NCI-H1105 treated with DMSO at 0.1 percent for 48 hours (cell line): ENCODE measurements at places on chromosomes 4 and X.

DNA sequence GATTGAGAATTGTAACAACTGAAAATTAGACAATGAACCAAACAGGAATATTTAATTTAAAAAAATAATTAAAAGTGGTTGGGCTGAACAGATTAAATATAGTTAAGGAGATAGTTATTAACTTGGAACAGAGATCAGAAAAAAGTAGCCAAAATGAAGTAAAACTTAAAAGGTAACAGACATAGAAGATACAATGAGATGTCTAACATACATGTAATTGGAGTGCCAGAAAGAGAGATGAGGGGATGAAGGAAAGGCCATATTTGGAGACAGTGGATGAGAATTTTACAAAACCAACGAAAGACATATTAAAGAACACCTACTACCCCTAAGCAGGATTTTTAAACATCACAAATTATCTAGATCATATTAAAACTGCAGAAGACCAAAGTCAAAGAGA, 8.0 kb downstream of the TBC1D9 start:
- DNase-seq, result no peak

- no peak for DNase-seq
Observed at GRCh38 chrX:133482056-133482952, 67.0 kb upstream of the GPC4 start.

- no peak for DNase-seq
Observed at GRCh38 chr4:531076-531475, 32.1 kb downstream of the PIGG start.

- no peak for DNase-seq
Observed at GRCh38 chrX:101411984-101412383, 4.0 kb downstream of the HNRNPH2 start.

DNA sequence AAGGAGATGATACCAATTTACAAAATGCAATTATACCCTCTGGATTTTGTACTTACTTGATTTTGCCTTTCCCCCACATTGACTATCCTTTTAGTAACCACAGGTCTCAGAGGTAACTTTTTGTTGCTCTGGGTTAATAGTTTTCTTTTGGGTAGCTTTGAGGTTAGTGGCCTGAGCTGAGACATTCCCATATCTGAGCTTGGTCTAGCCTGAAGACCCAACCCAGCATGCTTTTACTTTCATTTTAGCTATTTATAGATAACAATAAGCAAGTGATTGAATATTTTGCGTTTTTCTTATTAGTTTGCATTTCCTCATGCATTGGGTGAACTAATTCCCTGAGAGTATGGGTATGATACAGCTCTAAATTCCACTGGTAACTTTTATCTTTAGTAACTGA, 11.8 kb downstream of the HTN1 start:
- no peak for DNase-seq

DNA sequence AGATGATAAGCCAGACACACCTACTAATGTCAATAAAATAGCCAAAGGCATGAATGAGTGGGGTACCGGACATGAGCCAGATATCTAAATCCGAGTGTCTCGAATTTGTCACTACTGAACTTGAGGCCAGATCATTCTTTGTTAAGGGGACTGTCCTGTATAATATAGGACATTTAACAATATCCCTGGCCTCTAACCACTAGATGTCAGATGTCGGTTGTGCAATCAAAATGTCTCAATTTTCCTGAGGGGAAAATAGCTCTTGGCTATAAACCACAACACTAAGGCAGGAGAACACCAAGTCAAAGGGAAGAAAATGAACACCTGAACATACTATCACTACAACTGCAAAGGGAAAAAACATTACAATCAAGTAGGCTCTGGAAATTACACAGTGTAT, 154.5 kb downstream of the GPM6A start:
- no peak for DNase-seq

DNA sequence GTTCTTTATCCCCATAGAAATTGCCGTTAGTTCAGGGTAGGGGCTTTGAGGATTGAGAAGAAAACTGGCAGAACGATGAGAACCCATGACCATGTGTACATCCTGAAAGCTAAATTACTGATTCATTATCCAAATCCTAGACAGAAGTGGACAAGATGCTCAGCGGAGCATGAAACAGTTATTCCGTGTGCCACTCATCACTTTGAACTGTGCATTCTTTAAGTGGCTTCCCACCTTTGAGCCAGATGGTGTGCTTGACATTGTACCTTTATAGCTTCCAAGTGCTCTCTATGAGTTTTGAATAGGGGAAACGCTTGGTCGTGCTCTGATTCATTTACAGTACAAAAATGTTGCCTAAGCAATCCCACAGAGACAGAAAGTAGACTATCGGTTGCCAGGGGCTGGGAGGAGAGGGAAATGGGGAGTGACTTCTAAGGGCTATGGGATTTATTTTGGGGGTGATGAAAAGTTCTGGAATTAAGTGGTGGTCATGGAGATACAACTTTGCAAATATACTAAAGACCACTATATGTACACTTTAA, 100.0 kb downstream of the DOCK11 start:
- DNase-seq, result peak; percentile 65

DNA sequence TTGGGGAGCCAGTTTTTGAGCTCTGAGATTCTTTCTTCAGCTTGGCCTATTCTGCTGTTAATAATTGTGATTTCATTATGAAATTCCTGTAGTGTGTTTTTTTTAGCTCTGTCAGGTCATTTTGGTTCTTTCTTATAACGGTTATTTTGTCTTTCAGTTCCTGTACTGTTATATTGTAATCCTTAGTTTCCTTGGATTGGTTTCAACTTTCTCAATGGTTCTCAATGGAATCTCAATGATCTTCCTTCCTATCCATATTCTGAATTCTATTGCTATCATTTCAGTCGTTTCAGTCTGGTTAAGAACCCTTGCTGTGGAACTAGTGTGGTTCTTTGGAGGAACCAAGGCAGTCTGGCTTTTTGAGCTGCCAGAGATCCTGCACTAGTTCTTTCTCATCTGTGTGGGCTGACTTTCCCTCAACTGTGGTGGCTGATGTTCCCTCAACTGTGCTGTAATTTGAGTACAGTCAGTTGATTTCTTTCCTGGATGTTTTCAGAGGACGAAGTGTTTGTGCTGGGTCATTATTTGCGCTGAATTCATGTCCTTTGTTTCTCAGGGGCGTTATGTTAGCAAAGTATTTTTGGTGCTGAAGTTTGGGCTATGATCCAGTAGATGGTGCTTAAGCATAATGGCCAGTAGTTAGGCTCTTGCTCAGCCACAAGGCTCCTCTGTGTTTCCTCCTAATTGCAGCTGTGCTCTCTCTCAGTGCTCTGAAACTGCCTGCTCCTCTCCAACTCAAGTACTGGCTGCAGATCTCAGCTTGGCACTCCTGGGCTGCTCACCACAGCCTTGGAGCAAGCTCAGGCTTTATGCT, 27.5 kb downstream of the ENPEP start:
- DNase-seq, result no peak

- DNase-seq, result peak; percentile 95
Observed at GRCh38 chr4:172404676-172405075, 591.5 kb downstream of the GALNTL6 start.

- DNase-seq, result no peak
Observed at GRCh38 chrX:37767430-37767829, 12.4 kb upstream of the CYBB start.

GRCh38 chrX:10884246-10884645, 226.9 kb upstream of the HCCS start:
- no peak for DNase-seq

DNA sequence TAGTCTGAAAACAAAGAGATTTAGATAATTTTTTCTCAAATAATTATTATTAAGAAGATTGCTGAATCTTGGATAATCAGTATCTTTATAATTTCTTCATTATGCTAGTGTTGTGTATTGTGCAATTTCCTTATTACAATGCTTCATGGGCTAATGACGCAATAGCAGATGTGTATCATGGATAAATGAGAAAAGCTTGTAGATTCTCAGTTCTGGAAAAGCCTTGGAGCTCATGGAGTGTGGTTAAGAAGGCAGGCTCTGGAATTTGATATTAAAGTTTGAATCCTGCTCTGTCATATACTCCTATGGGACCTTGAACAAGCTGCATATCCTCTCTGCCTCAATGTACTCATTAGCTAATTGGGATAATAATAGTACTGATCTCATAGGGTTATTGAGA, 18.9 kb upstream of the CXCL8 start:
- DNase-seq, result no peak

- no peak for DNase-seq
Observed at GRCh38 chr4:32462944-32463343, 1742.8 kb downstream of the PCDH7 start.

DNA sequence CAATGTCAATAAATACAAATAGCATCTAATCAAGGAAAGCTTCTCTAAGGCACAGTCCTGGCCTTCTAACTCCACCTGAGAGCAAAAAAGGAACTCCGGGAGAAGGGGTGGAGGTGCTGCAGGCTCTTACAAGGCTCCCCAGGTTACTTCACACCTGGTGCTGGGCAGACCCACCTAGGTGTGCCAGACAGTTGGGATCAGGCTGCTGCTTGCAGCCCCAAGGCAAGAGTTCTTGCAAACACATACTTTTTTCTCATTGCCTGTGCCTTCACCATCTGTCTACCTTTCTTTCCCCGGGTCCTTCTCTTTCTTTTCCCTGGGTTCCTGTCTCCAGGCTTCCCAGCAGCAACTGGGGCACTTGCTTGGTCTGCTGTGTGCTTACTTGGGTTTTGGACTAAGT, 81.4 kb upstream of the STIM2 start:
- no peak for DNase-seq

- no peak for DNase-seq
Observed at GRCh38 chrX:17563515-17563914, 173.8 kb upstream of the SCML1 start.

DNA sequence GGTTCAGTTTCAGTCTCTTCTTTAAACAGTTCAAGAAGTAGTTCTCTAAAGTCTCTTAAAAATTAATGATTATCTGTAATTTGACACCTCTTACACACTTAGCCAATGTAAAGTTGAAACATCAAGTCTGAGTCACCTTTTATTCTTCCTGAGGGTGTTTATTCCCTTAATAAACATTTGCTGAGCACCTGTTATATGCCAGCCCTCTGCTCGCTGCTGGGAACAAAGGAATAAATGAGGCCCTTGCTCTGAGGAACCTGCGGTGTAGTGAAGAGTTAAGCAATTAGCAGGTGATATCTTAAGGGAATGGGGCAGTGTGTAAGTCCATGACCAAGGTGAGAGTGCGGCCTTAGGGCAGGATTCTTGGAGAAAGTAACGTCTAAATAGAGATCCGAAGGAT, 5.2 kb upstream of the NDNF start:
- no peak for DNase-seq

- DNase-seq, result peak; percentile 34
Observed at GRCh38 chr4:124710911-124711310, 1.6 kb downstream of the ANKRD50 start.

DNA sequence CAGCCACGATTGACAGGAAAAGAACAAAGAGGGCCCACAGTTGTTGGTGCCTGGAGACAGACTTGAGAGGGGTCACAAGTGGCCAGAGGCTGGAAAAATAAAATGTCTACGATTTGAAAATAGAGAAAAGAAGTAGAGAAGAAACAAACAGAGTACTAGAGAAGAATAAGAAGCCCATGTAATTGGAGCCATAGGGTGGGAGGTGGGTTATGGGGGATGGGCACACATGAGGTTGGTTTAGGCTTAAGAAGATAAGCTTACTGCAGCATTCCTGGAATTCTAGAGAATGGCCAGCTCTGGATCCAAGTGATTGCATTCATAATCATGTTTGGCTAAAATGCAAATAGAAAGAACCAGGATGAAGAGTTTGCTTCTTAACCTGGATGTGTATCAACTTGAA, 210.7 kb downstream of the MAML3 start:
- DNase-seq, result no peak

DNA sequence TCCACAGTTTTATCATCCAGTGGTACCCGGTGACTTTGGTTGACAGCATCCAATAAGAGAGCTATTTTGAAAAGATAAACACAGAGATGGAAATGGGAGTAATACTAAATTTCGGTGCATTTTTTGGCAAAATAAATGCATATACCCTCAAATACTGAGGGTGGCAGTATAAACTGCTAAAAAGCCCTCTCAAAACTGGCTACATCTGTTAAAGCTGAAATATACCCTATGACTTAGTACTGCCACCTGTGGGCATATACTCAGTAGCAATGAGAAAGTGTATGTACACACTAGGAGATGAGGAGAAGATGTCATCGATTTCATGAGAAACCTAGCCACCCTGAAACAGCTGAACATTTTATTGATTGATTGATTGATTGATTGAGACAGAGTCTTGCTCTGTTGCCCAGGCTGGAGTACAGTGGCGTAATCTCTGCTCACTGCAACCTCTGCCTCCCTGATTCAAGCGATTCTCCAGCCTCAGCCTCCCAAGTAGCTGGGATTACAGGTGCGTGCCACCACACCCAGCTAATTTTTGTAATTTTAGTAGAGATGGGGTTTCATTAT, 12.2 kb upstream of the TMEM128 start:
- no peak for DNase-seq

GRCh38 chr4:89665662-89666061, 171.3 kb downstream of the SNCA start:
- no peak for DNase-seq

DNA sequence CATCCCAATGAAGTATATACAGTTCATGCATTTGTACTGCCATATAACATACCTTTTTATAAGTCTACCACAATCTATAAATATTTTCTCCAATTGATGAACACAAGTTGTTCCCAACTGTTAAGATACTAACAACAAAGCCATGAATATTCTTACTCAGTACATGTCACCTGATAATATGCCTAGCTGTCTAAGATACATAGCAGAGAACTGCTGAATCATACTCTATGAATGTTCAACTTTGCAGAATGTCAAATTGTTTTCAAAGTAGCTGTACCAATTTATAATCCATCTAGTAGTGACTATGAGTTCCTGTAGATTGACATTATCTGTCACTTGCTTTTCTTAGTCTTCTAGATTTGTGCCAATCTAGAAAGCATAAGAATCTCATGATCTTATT, 84.9 kb downstream of the RAB28 start:
- DNase-seq, result no peak

DNA sequence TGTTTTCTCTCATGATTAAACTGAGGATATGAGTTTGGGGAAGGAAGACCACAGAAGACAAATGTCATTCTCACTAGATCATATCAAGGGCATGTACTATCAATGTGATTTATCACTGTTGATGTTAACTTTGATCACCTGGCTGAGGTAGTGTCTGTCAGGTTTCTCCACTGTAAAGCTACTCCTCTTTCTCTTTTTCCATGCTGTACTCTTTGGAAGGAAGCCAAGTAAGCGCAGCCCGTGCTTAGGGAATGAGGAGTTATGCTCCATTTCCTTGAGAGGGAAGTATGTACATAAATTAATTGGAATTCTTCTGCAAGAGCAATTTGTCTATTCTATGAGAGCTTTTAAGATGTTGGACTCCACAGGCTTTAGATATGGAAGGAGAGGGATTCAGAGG, 4.0 kb upstream of the KANTR start:
- DNase-seq, result no peak

DNA sequence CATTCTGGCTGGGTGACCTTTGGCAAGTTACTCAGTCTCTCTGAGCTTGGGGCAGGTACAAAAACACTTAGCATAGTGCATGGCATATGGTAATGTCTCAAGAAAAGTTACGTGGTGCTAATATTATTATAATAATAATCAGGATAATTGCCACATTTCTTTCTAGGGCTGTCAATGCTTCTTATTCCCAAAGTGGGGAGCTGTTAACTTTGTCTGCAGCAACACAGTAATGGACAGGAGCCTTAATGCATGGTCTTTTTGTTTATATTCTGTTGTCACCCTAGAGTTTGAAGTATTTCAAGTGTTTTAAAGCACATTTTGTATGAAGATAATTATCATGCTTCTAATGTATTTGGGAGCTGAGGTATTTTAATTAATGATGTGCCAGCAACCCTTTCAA, 121.8 kb downstream of the FHIP1A start:
- DNase-seq, result no peak
